ENCODE measurements at places on chromosomes 5 and 9. TPM values are rescaled to one million over a fixed set of nuclear protein-coding genes. Genes with fewer than 3 reads are reported as not detected.

Gene GLRA1
- total RNA-seq = 0.16 TPM

Gene IL7R
- total RNA-seq = under 0.01 TPM

Gene DTWD2
- 13.9 TPM for total RNA-seq

Gene PCDHGC3
- total RNA-seq = 35.6 TPM

Gene CPEB4
- total RNA-seq = 87.3 TPM

Gene RPL37
- 1,054 TPM for total RNA-seq

Gene GAS1
- total RNA-seq = 33.5 TPM

Gene PRSS3
- not detected for total RNA-seq

Gene KIF27
- 17.3 TPM for total RNA-seq

Gene POMT1
- 34.5 TPM for total RNA-seq

Gene ROR2
- total RNA-seq = 0.94 TPM

Gene PTGS1
- 0.47 TPM for total RNA-seq

Gene SYK
- total RNA-seq = 1.9 TPM

Gene FAM169A
- total RNA-seq = 90.6 TPM

Gene ZFR
- 135 TPM for total RNA-seq

Gene TCF7
- total RNA-seq = not detected

Gene F2RL2
- 0.31 TPM for total RNA-seq

Gene FASTKD3
- 21.4 TPM for total RNA-seq

Gene PLAC8L1
- not detected for total RNA-seq

Gene AHRR
- 1.4 TPM for total RNA-seq

Gene PTGES
- 3.3 TPM for total RNA-seq

Gene FAT2
- 0.31 TPM for total RNA-seq

Gene CENPK
- total RNA-seq = 8.1 TPM

Gene CA9
- total RNA-seq = 0.78 TPM

Gene NUTM2F
- total RNA-seq = not detected

Gene CKMT2
- 1.2 TPM for total RNA-seq

Gene FAM81B
- 0.62 TPM for total RNA-seq

Gene GPX8
- 4.4 TPM for total RNA-seq

Gene ADRA1B
- total RNA-seq = 1.1 TPM

Gene DAPK1
- total RNA-seq = 67.4 TPM

Gene CYLC2
- not detected for total RNA-seq

Gene CFAP157
- total RNA-seq = 0.16 TPM

Gene CBY3
- total RNA-seq = not detected

Gene GNA14
- total RNA-seq = 0.31 TPM

Gene CTNND2
- 66.9 TPM for total RNA-seq

Gene GHR
- total RNA-seq = 1.2 TPM

Gene GKAP1
- 10.9 TPM for total RNA-seq

Gene ARL14EPL
- not detected for total RNA-seq

Gene CDX1
- not detected for total RNA-seq

Gene SPOCK1
- 36.7 TPM for total RNA-seq

Gene TRIM23
- 94.1 TPM for total RNA-seq

Gene NR2F1
- total RNA-seq = 121 TPM

Gene CDH9
- 34.2 TPM for total RNA-seq

Gene CD180
- total RNA-seq = 0.47 TPM

Gene MORN5
- total RNA-seq = 1.2 TPM

Gene PCA3
- total RNA-seq = 0.16 TPM

Gene F2RL1
- total RNA-seq = 2.8 TPM

Gene TMEM252
- not detected for total RNA-seq
